COLO829 (cell line): ENCODE measurements at places on chromosomes 7 and 10.

- DNase-seq, result no peak
These were observed 272.9 kb downstream of the GALNT17 start for GRCh38 chr7:71404726-71405345.

- DNase-seq, result no peak
These were observed 55.5 kb upstream of the FAM171A1 start for GRCh38 chr10:15426558-15426957.

GRCh38 chr10:118746246-118746645 lies 8.5 kb downstream of the CACUL1 start:
- DNase-seq, result no peak

DNA sequence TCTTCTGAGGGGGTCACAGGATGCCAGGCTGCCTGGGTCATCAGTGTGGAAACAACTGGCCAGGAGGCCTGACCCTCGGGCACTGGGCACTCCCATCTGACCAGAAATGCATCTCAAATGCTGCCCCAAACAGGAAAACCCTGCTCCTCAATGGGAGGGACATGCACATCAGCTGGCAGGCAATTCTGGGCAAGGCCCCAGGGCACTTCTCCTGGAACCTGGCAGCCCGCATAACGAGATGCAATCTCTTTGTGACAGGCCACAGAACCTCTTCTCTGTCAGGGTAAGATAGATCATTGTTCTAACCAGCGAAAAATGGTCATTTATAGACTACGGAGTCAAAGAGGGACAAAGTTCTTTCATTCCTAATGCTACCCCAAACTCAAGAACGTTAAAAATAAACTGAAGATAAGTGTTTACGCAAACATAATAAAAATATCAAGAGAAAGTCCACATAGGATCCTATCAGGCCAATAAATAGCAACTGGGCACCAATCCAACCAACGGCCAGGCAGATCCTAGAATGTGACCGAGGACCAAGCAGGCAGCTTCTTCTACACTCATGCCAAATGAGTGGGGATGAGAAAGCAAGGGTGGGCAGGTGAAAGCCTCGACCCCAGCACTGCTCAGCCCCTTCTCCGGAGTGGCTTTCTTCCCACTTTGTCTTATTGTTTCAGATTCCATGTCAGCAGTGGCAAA lies 212.3 kb downstream of the TCERG1L start:
- no peak for DNase-seq

DNA sequence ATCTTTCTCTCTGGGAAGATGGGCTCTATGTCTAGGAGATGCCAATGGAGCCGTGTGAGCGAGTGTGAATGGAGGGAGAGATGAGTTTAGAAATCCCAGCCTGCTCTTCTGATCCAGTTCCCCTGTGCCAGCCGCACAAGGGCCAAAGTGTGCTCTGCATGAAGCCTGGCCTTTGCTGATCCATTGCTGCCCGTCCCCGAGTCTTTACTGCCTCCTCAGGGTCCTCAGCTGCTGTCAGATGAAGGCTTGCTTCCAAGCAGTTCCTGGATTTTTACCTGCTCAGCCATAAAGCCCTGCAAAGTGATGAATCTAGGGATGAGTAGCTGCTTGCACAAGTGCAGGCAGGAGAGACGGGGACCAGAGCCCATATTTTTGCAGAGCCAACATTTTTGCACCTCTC lies 115.9 kb downstream of the ZMIZ1 start:
- DNase-seq, result no peak

GRCh38 chr10:133421336-133422222 lies 2.8 kb downstream of the SPRN start:
- no peak for DNase-seq

- DNase-seq, result no peak
These were observed 178.1 kb downstream of the PTEN start for GRCh38 chr10:88041243-88042159.

DNA sequence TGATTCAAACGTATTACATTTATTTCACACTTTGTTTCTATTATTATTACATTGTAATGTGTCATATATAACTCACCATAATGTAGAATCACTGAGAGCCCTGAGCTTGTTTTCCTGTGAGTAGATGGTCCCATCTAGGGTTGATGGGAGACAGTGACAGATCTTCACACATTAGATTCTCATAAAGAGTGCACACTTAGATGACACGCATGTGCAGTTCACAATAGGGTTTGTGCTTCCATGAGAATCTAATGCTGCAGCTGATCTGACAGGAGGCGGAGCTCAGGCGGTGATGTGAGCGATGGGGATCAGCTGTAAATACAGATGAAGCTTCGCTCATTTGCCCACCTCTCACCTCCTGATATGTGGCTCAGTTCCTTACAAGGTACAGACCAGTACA lies 36.1 kb downstream of the BMPER start:
- no peak for DNase-seq

DNA sequence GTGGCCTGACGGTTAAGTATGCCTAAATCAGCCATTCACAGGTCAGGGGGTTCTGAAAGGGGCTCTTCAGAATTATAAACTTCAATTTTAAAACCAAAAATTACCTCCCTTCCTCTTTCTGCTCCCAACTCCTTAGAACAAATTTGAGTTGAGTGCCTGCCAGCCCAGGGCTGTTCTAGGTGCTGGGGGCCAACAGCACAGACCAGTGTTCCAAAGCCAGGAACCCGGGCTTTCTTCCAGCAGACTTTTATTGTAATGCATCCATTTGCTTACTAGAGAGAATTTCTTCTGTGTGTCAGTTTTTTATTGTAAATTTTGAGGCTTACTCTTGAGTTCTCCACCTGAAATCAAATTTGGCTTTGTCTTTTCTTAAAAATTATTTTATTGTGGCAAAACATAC lies 238.5 kb downstream of the CACNB2 start:
- DNase-seq, result no peak

- DNase-seq, result no peak
These were observed 94.3 kb downstream of the ZMIZ1 start for GRCh38 chr10:79162861-79163665.
